Effector CD4-positive, alpha-beta T cell (primary cell): ENCODE measurements at places on chromosomes 3 and 15.

- no peak for DNase-seq
Measured at GRCh38 chr3:170864525-170865208, 5.3 kb downstream of the RPL22L1 start.

DNA sequence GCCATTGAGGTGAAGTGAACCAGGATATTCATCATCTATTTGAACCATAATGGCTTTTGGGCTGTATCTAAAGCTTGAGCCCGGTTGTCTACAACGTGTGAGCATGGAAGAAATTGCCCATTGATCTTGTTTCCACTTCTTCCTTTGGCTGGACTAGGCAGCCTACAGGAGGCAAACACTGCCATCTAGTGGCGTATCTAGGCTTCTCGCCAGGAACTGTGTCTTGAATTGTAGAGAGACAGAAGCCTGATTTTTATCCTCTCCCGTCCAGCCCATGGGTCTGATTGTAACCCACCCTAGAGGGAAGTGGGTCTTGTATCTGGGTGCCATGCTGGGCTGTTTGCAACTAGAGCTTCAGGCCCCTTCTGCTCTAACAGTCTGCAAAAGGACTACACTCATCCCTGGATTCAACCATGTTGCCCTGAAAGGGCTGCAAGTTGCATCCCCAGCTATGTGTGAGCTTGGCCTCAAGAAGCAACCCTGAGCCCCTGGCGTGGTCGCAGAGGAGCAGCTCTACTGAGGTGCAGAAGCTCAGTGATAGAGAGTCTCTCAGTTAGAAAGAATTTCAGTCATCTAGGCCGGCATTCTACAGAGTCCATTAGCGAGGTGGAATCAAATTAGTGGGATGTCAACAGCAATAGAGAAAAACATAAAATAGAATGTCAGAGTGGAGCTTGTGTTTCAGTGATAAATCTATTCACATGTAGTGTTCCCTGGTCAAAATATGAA lies 170.2 kb upstream of the UMPS start:
- DNase-seq: peak; percentile 34

DNA sequence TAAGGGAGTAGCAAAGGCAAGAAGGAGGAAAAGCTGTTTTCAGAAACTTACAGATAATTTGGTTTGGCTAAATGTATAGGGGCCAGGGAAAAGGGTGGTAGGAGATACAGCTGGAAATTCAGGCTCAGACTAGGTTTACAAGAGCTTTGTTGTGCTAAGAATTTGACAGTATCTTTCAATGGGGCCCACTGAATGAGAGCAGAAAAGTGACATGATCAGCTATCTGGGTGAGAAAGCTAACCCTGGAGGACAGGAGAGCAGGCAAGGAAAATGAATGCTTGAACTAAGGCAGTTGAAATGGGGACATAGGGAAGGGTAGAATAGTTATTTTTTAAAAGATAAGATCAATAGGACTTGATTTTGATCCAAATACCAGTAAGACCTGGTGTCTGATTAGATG lies 2.8 kb upstream of the EIF4G1 start:
- no peak for DNase-seq

GRCh38 chr15:76451540-76451939 lies 115.0 kb downstream of the ISL2 start:
- no peak for DNase-seq

DNA sequence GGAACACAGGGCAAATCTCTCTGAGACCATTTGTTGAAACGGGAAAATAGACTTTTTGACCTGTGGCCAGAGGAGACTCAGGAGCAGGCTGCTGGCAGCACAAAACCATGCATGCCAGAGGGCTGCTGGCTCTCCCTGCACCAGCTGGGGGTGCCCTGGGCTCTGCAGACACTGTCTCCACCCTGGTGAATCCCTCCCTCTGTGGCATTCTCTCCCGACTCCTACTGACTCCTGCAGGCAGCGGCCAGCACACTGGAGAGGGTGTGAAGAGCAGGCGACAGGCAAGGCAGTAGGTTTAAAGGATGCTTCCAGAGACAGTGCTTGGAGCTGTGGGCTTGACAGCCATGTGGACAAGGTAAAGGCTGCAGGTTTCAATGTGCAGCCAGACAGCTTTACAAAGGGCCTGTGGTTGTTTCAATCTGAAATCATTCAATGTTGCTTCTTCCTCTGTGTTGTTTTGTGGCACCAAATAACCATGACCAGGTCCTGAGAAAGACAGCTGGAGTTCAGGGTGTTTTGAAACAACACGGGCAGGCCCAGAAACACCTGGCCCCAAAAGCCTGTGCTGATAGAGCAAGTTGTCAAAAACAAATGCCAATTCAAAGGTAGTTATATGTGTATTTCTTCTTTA lies 431.0 kb upstream of the ATP10A start:
- DNase-seq: no peak

DNA sequence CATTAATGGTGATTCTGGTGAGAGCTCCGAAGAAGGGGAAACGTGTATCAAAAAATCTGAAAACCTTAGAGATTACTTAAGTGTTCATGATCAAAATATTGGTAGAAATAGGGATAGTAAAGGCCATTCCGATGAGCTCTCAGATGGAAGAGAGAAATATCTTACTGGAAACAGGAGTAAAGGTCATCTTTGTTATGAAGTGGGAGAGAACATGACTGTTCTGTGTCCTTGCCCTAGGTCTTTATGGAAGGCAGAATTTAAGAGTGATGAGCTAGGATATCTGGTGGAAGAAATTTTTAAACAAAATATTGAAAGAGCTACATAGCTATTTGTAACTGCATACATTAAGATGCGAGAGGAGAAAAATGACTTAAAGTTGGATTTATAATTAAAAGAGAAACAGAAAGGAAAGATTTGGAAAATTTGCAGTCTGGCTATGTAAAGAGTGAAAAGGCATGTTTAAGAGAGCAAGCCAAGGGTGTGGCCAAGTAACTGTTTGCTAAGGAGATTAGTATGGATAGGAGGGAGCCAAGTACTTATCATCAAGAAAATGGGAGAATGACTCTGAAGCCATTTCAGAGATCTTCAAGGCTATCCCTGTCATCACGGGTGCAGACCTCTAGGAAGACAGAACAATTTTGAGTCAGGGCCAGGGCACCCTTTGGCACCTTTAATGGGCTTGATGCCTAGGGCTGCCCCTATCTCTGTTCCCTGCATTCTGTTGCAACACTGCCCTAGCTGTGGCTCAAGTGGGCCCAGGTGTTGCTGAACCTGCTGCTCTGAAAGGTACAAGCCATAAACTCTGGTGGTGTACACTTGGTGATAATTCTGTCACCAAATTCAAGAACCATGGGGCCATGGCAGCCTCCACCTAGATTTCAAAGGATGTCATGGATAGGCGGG lies 27.3 kb downstream of the SLMAP start:
- no peak for DNase-seq

- DNase-seq: no peak
Measured at GRCh38 chr15:69652751-69653305, 200.2 kb downstream of the RPLP1 start.

- DNase-seq: no peak
Measured at GRCh38 chr15:33425142-33425541, 114.4 kb downstream of the RYR3 start.

- no peak for DNase-seq
Measured at GRCh38 chr3:170599091-170599490, 13.2 kb upstream of the SLC7A14 start.

DNA sequence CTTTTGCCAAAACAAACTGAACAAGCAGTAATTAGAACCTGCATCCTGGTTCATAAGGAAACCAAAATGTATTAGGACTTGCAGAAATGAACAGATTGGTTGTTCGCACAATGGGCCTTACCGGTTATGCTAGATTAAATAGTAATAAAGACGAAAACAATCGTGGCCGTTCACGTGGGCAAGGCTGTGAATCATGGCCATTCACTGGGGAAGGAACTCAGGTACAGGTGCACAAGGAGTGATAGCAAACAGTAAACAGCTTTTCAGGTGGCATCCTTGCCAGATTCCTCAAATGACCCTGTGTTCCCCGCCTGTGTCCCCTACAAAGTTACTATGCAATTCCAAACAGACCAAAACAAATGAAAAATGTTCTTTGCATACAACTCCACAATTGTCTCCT lies 8.2 kb downstream of the LRIG1 start:
- no peak for DNase-seq

GRCh38 chr3:147890114-147890513 lies 480.9 kb downstream of the ZIC1 start:
- DNase-seq: no peak

- DNase-seq: no peak
Measured at GRCh38 chr15:80182611-80183261, 29.9 kb downstream of the FAH start.

DNA sequence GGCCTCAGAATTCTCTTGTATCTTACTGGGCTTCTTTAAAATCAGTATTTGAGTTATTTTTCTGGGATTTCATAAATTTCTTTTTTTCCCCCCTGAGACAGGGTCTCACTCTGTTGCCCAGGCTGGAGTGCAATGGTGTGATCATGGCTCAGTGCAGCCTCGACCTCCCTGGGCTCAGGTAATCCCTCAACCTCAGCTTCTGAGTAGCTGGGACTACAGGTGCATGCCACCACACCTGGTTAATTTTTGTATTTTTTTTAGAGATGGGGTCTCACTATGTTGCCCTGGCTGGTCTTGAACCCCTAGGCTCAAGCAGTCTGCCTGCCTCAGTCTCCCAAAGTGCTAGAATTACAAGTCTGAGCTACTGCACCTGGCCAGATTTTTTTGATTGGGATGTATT lies 43.5 kb downstream of the NCK1 start:
- no peak for DNase-seq

DNA sequence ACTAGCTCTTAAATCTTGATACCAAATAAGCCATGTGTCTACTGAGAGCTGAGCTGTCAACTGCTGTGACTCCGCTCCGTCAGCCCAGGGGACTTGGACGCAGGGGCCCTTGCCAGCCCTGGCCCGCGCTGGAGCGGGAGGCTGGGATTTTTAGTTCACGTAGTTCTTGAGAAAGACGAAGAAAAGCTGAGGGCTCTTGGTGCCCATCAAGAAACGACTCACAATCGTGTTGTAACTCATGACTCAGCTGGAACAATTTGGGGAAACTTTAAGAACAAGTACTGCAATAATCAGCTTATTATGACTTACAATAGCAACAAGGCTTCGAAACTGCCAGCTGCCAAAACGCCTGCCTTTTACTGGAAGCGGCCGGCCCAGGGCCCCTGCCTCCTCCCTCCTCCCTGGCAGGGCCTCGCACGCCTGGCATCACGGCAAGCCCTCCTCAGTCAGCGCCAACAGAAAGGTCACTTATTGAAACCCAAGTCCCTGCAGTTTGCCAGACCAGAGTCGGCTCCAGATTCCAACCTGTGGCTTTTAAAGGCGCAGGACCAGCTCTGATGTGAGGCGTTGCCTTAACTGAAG lies 60.3 kb downstream of the RGMA start:
- no peak for DNase-seq

- no peak for DNase-seq
Measured at GRCh38 chr3:72887705-72888545, at the start of gene GXYLT2. Gene GXYLT2, plus strand, starts transcription at chr3:72888046. Its CDS starts 188 bp downstream, at chr3:72888234.

- DNase-seq: no peak
Measured at GRCh38 chr15:101657171-101657570, 5.0 kb upstream of the TM2D3 start.

DNA sequence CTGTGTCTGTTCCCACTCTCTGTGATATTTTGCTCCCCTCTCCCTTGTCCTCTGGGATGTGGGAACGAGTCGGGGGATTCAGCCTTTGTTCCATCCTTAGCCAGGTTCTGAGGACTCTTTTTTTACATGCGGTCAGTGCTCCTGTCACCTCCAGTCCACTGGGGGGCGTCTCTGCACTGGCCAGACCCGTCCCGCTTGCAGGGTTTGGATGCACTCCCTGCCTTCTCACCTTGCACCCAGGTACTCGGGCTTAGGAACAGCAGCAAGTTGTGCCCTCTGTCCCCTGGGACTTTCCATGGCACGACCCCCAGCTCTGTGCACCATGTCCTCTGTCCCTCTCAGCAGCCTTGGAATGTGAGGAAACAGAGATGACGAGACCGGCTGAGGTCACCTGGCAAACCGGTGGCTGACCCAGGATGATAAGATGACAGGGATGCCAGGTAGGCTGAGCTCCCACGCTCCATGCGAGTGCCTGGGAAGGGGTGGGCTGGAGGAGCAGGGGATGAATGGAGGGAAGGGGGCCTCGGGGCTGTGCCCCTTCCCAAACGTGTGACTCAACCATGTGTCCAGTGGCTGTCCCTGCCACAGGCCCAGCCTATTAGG lies 27.3 kb upstream of the FGD5 start:
- DNase-seq: peak; percentile 19

- no peak for DNase-seq
Measured at GRCh38 chr3:18751514-18751913, 326.4 kb upstream of the SATB1 start.

GRCh38 chr15:39756806-39757522 lies 25.7 kb downstream of the FSIP1 start:
- peak; percentile 9 for DNase-seq

- DNase-seq: no peak
Measured at GRCh38 chr3:68210635-68211034, 556.2 kb upstream of the SUCLG2 start.

DNA sequence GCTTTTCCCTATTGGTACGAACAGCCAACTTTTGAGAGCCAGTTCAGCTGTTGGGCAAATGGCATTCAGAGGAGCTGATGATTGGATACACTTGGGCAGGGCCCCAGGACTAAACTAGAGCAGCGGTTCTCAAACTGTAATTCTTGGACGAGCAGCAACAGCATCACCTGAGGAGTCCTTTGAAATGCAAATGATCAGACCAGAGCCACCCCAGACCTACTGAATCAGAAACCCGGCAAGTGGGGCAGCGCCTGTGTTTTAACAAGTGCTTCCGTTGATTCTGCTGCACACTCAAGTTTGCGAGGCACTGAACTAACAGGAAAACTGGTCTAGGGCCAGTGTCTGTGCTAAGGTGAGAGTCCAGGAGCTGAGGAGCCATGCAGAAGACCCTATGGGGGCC lies 239.7 kb downstream of the UACA start:
- no peak for DNase-seq

DNA sequence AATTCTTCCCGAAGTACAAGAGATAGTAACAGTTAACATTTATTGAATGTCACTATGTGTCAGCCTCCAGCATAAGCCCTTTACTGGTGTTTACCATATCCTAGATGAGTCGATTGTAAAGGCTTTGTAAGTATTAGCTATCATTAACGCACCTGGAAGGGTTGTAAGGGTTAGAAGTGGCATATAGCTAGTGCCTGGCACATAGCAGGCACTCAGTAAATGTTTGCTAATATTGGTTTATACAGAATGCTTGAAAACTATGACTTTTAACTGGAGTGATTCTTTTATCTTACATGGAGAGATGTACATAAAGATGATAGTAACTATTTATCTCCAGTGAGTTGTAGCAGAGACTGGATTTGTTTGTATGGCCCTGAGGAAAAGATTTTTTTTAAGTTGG lies 46.3 kb upstream of the ATP11B start:
- no peak for DNase-seq

DNA sequence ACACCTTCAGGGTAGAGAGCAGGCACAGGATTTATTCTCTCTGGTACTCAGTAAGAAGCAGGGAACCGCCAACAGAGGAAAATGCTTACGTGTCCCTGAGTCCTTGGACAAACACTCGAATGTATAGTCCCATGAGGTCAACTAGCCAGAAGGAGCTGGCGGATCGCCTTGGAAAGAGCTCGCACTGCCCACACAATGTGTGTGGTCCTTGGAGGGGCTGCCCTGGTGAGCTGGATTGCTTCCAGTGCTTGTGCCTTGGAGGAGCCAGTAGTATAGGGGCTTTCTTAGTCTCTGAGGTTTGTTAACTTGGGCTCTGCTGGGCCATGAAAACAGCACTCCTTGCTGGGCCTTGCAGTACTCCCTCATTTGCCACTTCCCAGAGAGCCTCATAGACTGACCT lies 40.7 kb upstream of the VILL start:
- no peak for DNase-seq
